ENCODE measurements at places on chromosomes 7 and 10. TPM values are rescaled to one million over a fixed set of nuclear protein-coding genes. Genes with fewer than 3 reads are reported as not detected.

DNA sequence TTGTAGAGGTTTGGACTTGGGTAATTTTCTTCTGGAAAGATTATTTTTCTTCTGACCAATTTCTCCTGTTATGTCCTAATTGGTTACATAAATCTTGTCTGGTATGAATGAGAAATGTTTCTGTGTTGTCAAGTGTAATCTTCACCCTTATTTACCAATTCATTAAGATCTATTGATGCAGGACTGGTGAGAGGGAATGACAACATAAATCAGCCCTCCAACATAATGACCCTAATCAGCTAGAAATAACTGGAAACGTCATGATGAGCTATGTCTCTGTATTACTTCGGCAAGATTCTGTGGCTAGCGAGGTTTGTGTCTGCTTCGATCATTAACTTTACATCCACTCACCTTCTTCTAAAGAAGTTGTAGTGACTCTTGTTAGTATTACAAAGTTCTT lies 3.5 kb downstream of the FOXP2 start:
- DNase-seq, result no peak

LIPK gene
- total RNA-seq, result not detected

GRCh38 chr10:47282657-47283018 lies 17.4 kb upstream of the GDF10 start:
- no peak for DNase-seq

SLC25A40 gene
- 28.8 TPM for total RNA-seq

CPA1 gene
- total RNA-seq, result not detected

DNA sequence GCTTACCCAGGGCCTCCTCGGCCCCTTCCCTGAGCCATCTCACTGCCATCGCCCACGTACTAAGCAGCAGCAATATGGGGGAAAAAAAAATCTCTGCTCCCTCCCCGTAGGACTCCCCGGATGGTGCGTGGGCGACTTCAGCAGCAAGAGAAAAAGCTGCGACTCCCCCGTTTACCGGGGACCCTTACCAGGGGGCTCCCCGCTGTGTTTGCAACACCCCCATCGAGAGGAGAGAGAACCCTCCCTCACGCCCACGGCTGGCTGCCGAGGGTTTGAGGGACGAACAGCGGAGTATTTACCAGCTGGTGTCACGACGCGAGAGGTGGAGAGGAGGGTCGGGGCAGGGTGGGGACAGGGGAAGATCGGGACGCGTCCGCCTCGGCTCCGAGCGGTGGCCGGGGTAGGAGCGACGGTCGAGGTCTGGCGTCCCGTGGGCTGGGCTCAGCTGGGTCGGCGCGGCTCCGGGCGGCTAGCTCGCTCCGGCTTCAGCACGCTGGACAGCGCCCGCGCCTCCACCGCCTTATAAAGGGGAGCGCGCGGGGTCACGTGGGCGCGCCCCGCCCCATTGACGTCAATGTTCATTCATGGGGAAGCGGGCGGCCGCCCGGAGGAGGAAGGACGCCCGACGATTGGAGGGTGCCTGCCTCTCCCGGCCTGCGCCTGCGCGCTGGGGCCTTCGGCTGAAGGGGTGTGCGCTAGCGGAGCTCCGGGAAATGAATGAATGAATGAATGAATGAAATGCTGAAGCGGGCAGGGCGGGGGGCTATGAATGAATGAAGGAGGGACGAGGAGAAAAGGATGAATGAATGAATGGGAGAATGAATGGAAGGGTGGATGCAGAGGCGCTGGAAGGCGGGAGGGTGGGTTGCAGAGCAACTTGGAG lies at the start of gene VGF:
Gene VGF, minus strand, starts transcription at position 495 of the 883 bp plus-strand sequence. CDS start 726 bp downstream, outside the sequence.
- DNase-seq, result peak; percentile 92

GRCh38 chr7:7207876-7208275 lies 25.5 kb downstream of the C1GALT1 start:
- peak; percentile 32 for DNase-seq

- DNase-seq, result no peak
Measured at GRCh38 chr7:33562996-33563395, 342.3 kb upstream of the BMPER start.

DNA sequence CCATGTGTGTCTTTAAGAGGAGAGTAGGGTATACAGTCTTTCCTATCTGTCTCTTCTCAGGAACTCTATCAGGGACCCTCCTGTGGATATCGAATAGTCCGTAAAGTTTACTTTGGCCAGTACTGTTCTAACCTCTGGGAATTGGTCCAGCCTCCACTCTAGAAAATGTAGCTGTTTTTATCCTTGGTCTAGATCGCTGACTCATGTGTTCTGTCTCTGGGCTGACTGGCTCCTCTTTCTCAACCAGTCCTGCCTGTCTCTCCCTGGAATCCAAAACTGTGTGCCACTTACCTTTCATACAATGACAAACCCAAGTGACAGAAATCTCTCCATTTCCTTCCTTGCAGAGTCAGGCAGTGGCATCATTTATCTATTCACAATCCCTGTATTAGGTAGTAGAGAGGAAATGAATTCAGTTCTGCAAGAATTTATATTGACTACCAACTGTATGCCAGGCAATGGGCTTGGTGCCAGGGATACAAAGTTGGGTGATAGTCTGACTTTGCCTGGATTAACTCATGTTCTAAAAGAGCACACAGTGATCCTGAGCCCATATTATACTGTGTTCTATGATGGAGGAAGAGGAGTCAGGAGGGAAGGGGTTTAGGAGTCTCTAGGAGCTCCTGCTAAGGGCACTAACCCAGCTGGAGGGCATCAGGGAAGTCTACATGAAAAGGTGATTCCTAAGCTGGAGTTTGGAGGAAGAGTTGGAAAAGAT lies 232.7 kb downstream of the LRMDA start:
- no peak for DNase-seq

ARHGAP19 gene
- 5.8 TPM for total RNA-seq

DNA sequence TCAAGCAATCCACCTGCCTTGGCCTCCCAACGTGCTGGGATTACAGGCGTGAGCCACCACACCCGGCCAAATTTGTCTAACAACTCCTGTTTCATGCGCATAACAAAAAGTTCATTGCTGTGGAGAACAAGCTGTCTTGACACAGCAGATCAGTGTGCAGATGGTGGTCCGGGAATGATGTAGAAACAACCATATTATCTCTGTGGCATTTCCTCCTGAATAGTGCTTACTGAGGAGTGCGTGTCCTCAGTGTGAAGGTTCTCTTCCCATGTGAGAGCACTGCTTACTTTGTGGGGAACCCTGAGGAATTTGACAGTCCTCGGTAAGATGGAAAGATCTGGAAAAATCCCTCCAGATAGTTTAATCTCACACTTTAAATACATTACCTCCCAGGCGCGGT lies 30.3 kb upstream of the ZNF438 start:
- no peak for DNase-seq

GRCh38 chr7:46034056-46034768 lies 113.1 kb upstream of the IGFBP3 start:
- DNase-seq, result no peak

OR13A1 gene
- not detected for total RNA-seq

DNA sequence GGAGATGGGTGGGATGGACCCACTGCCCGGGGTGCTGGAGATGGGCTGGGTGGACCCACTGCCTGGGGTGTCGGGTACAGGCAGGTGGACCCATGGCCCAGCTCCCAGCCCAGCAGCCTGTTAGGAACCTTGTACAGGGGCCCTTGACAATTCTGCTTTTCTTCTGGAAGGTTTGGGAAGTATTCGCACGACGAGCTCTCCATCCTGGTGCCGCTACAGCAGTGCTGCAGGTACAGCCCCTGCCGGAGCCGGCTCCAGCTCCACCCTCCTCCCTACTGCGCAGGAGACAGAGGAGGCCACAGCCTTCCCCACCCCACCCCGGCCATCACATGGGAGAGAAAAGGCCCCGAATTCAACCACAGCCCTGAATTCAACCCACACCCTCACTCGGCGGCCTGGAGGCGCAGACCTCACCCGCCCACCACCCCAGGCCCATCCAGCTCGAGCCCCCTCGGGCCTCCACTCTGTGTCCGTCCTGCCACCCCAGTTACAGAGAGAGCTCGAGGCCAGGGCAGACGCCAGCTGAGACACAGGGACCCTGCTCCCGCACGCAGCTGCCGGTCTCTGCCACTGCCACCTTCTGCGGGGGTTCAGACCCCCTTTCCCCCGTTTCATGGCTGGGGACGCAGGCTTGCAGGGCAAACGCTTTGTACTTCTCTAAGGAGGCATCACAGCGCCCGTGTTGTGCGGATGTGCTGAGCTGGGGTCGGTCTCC lies 31.3 kb upstream of the FOXL3 start:
- no peak for DNase-seq

Data from RPMI7951 (cell line).